ENCODE measurements at places on chromosomes 5 and 9.

DNA sequence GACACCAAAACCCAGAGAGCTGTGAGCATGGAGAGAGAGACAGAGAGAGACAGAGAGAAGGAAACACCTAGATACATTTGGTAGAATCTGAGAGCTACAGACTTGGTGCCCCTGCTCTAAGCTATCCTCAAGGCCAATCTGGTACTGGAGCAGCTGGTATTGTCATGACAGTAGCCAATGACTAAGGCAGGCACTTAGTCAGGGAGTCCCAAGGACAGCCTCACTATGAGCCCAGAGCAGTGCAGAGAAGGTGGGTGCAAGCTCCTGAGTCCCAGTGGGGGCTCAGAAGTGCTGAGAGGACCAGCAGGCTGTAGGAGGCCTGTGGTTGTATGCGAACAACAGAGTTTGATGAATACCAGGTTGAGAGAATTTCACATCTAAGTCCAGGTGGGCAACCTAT, 300.4 kb upstream of the ZNF608 start:
- DNase-seq, result no peak

DNA sequence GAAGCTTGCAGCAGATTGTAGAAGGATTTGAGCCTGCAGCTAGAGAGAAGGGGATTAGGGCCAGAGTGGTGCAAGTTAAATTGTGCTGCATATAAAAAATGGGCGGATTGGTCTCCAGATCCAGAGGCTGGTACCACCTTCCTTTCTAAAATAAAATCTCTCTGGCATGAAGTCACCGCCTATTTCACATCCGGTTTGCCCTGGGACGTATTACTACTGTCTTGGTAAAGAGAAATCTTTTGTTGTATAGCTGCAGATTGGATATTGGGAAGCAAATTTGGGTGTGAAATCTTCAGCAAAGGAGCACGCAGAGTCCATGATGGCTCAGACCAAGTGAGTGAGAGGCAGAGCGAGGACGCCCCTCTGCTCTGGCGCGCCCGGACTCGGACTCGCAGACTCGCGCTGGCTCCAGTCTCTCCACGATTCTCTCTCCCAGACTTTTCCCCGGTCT, at the start of gene GABRA1:
TSS of gene GABRA1 (plus strand) at position 180 of the 451 bp plus-strand sequence. CDS start 2,691 bp downstream, outside the sequence.
- no peak for DNase-seq

- no peak for DNase-seq
These were observed 5.8 kb downstream of the C5orf58 start for GRCh38 chr5:170238456-170239196.

DNA sequence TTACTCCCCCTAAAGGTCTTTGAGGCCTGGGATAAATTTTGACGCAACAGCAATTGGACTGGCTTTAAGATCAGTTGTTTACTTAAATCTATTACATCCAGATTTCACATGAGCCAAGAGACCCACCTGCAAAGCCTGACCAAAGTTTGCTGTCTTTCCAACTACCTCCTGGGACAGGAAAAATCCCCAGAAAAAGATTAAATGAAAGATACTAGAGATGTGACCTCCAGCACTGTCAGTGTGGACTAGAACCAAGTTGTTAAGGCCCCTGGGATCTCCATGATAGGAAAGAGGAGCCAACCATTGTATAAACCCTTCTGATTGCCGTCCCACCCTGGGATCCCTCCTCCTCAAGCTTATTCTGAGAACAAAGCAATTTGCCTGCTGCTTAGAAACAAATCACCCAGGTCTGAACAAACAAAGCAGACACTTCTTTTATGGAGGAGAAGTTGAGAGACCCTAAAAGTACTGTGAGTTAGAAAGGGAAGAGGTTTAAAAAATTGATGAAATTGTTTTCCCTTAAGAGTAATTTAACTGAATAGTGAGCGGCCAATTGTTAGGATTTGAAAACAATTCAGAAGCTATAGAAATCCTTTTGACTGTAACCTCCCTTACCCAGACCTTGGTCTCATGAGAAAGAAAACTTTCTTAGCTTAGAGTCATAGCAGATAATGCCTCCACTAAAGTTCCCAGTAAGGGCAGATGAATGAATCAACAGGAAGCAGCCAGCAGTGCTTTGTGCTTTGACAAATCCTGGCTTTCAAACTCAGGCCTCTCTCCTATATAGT, 255.2 kb downstream of the TMEM167A start:
- DNase-seq, result no peak

DNA sequence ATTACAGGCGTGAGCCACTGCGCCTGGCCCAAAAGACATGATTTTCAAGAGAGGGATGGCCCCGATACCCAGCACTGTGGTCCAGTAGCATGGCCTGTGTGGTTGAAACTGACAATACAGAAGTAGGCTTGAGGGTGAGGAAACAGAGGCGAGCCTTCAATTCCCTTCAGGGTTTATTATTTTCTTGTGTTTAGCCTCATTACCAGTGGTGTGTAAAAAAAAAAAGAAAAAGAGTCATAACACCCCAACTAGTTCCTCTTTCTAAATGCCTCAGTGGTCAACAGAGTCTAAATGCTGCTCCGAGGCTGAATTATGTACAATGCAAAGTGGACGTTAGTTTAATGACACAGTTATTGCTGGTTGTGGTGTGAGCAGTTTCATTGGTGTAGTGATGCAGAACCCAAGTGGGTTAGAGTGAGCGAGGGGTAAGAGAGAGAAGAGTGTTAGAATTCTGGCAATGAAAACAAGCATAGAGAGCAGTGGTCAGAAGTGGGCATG, 58.8 kb downstream of the SNX30 start:
- no peak for DNase-seq

GRCh38 chr5:37055383-37055990, 178.9 kb downstream of the NIPBL start:
- no peak for DNase-seq

- no peak for DNase-seq
These were observed 70.4 kb downstream of the RALGPS1 start for GRCh38 chr9:126984969-126985368.

DNA sequence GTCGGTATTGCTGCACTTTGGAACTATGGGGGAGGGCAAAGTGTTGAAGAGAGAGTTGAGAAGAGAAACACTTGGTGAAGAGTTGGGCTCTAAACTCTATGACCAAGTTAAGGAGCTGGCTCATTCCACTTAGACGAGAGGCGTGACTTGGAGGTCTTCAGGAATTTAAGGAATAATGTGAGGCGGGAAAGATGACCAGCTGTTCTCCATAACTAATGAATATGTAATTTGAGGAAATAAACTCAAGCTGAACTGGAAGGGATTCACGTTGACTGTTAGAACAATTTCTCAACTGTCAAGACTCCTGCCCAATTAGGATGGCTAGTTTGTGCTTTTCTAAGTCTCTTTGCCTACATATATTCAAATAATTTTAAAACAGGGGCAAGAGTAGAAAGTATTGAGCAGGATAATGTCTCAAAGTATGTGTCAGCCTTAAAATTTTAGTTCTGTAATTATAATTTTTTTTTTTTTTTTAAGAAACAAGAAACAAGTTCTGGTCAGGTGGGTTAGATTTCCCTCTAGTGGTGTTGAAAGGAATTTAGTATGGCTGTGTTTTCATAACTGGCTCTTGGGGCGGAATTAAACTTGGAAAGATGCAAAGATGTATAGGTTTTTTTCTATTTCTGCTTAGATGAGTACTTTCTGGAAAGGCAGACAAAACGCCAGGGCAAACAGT, 33.4 kb downstream of the TMEM252 start:
- no peak for DNase-seq

DNA sequence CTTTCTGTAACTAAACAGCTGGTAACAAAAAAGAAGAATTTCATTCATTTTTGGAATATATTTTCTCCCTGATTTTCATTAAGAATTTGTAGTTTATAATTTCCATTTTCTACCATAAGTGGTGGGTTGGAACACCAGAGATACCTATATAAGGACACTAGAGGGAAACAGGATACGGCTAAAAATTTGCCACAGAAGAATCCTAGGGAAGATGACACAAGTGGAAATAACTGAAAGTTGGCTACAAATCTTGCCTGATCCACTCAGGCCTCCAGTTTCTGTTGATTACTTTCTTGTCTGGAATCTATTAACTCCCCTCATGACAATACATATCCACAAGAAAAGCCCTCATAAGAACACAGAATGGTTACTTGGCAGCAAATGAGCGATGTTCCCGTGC, 46.8 kb downstream of the FREM1 start:
- DNase-seq, result no peak

DNA sequence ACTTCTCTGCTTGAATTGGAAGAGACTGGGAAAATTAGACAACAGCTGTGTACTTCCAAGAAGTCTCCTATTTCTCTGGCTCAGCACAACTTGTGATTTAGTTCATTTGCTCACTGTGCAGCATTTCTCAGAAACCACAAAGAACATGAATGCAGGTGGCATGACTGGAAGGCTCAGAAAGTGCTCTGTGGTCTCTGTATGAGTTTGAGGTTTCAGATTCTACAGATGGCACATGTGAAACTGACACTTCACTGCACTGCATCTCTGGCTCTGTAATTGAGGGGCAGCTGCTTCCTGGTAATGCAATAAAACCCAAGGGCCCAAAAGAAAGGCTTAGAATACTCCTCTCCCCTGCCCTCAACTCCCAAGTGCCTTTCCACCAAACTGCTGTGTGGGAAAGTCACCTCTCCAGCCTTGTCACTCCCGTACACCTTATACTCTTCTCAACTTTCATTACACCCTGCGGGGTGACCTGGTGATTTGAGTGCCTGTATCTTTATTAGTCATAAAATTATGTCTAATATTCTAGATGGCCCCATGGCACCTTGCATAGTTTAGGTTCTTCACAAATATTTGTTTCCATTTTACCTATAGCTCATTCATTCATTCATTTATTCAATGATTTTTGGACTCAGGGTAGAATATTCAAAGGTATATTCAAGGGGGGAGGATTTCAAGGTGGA, 82.5 kb downstream of the ESM1 start:
- DNase-seq, result no peak

DNA sequence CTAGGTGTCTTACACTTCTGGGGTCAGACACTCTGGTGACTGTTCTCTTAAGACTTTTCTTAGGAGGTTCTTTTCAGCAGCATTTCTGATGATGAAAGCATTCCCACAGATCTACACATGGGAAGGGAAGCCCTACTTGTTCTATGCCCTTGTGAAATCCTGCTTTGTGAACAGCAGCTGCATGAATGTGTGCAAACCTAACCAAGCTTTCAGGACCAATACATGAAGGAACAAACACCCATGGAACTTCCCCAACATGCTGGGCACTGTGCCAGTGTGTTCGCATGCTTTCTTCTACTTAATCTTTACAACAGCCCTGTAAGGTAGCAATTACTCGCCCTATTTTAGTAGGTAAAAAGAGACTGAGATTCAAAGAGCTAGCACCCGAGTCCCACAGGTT, 439.9 kb upstream of the KLF4 start:
- no peak for DNase-seq

GRCh38 chr9:131481441-131482342, 21.0 kb upstream of the POMT1 start:
- DNase-seq, result no peak

DNA sequence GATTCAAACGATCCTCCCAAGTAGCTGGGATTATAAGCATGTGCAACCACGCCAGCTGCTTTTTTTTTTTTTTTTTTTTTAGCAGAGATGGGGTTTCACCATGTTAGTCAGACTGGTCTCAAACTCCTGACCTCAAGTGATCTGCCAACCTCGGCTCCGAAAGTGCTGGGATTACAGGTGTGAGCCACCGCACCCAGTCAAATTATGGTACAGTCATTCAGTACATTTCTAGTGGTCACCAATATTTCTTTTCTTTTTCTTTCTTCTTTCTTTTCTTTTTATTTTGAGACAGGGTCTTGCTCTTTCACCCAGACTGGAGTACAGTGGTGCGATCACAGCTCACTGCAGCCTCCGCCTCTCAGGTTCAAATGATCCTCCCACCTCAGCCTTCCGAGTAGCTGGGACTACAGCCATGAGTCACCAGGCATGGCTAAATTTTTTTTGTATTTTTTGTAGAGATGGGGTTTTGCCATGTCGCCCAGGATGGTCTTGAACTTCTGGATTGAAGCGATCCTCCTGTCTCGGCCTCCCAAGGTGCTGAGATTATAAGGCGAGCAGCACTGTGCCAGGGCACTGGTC, 25.4 kb upstream of the DCP2 start:
- no peak for DNase-seq

GRCh38 chr5:167934551-167934971, 356.9 kb upstream of the WWC1 start:
- no peak for DNase-seq

- no peak for DNase-seq
These were observed 82.1 kb upstream of the RUSC2 start for GRCh38 chr9:35407846-35408245.

- DNase-seq, result no peak
These were observed 75.4 kb downstream of the TEX10 start for GRCh38 chr9:100277166-100277979.

GRCh38 chr5:131226899-131227298, 37.0 kb upstream of the CDC42SE2 start:
- no peak for DNase-seq

GRCh38 chr5:8550921-8551320, 682.0 kb downstream of the MTRR start:
- DNase-seq, result no peak

GRCh38 chr5:114634967-114635901, 273.4 kb downstream of the KCNN2 start:
- no peak for DNase-seq

GRCh38 chr5:146623666-146624065, 107.7 kb upstream of the GPR151 start:
- no peak for DNase-seq

GRCh38 chr5:56569076-56569475, 246.3 kb upstream of the MAP3K1 start:
- no peak for DNase-seq

GRCh38 chr5:40017135-40017534, 592.4 kb upstream of the DAB2 start:
- DNase-seq, result no peak

DNA sequence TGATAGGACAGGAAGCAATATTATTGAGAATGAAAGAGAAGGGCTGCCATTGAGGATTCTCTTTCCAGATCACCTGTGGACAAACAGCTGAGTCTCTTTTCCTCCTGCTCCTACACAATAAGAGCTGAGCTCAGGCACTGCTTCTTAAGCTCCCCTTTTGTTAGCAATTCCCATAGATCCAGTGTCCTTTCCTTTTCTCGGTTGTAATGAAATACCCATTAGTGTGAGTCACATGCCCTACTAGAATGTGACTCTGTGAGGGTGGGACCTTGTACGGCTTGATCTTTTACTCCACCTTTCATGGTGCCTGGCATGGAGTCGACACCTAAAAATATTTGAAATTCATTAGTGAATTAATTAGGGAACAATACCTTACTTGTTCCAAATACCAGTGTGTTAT, 269.2 kb downstream of the NR3C1 start:
- DNase-seq, result no peak

GRCh38 chr9:116178481-116179211, 25.1 kb downstream of the PAPPA start:
- no peak for DNase-seq

GRCh38 chr9:130937146-130938076, 1.6 kb downstream of the FIBCD1 start:
- no peak for DNase-seq

GRCh38 chr9:84305497-84306131, 34.9 kb downstream of the SLC28A3 start:
- no peak for DNase-seq

DNA sequence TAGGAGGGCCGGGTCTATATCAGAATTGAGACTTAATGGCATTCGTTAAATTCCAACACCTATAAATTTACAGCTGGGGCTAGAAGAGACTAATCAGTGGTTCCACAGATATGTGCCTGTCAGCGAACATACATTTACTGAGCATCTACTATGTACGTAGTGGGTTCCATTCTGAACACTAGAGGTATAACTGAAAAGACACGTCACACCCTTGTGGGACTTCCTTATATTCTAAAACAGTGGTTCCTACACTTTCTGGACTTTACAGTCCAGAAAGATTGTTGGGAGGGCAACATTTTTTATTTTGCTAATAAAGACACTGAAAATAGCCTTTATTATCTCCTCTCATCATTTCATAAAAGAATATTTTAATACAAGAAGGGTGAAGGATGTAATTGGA, 140.5 kb downstream of the SCAMP1 start:
- DNase-seq, result no peak

All from NCI-H1930 (cell line).